ENCODE measurements at places on chromosomes 1 and 21.

GRCh38 chr21:23740463-23740862 lies 1866.8 kb downstream of the MRPL39 start:
- DNase-seq, result no peak

- DNase-seq, result no peak
Observed at GRCh38 chr1:242691610-242691945, 167.1 kb upstream of the PLD5 start.

GRCh38 chr1:40318970-40319621 lies 2.0 kb upstream of the COL9A2 start:
- no peak for DNase-seq

GRCh38 chr1:13604176-13604575 lies 20.5 kb downstream of the PDPN start:
- DNase-seq, result no peak

DNA sequence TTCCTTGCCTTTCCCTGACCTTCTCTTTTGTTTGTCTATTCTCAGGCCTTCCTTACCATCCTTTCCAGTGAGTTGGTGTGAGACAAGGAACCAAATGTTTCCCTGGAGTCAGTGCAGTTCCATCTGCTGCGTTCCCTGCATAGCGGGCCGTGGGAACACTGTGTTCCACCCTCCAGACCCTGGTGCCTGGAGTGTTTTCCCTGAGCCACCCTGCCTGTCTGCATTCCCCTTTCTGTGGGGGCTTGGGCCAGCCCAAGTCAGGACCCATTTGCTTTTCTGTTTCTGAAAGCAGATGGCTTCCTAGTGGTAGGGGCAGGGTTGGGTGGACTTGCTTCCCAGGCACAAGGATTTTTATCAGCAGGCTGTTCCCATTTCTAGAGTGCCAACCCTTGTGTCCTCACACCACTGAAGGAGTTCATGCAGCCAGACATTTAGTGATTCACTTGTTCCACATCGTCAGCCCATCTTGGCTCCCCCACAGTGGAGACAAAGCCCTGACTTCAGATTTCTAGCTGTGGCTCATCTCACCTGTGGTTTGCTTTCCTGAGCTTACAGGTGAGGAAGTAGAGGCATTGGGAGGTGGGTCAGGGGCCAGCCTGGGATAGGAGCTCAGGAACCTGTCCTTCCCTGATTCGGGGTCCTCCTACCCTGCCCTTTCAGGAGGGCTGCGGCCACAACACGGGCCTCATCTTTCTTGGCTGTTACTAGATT lies 14.1 kb upstream of the MYOG start:
- no peak for DNase-seq

GRCh38 chr1:71498542-71498941 lies 417.7 kb upstream of the ZRANB2 start:
- DNase-seq, result no peak

DNA sequence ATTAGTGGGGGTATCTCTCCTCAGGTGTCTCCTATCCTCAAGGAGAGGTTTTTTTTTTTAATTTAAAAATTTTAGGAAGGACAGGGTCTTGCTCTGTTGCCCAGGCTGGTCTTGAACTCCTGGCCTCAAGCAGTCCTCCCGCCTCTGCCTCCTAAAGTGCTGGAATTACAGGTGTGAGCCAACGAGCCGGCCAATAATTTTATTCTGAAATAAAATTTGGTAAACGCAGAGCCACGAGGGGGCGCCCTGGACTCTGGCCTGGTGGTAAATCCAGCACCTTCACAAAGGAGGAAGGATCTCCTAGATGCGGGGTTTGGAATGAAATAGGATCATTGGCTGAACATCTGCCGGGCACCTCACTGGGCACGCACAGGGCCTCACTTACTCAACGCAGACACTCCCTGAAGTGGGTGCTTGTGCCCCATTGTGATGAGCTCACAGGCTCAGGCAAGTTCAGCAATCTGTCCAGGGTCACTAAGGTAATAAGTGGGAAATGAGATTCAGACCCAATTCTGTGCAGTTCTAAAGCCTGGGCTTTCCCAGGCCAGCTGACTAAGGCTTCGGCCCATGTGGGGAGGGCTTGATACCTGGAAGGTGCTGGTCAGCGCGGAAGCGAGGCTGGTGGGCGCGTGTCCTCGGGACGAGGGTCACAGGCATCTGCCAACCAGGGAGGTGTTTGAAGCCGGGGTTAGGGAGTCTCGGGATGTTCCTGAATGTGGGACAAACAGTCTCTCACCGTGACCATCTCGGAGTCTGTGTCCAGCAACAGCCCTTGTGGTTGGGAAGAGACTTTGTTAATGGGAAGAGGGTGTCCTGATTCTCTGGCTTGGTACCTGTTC lies 32.7 kb upstream of the ETV3 start:
- no peak for DNase-seq

DNA sequence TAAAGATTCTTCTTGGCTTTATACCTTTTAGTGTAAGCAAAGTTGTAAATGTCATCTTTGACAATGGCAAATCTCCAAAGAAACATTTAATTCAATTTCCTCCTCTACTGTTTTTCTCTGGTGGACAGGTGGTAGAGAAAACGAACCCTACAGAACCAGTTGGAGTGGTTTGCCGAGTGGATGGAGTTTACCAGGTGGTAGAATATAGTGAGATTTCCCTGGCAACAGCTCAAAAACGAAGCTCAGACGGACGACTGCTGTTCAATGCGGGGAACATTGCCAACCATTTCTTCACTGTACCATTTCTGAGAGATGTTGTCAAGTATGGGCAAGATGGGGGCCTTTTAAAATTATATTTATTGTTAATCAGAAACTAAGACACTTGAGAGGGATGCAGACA lies 25.8 kb downstream of the UAP1 start:
- DNase-seq, result no peak

DNA sequence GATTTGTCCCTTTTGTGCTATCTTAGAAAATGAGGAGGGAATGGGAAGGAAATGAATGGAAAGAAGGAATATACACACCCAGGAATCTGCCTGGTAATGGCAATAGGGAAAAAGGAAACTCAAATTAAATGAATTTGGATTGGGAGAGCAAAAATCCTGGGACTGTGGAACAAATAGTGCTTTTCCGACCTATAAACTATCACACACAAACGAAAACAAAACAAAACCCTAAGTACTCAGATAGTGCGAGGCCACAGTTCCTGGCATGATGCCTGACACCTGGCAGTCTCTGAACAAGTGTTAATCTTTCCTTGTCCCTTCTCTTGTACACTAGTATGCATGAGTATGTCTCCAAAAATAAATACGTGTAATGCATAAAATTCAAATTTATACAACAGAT lies 319.8 kb upstream of the SPAG17 start:
- no peak for DNase-seq

GRCh38 chr1:223075834-223076233 lies 67.2 kb downstream of the TLR5 start:
- DNase-seq, result no peak
